ENCODE measurements at places on chromosomes 2 and 18.

GRCh38 chr2:184524551-184525382, 73.6 kb upstream of the ZNF804A start:
- no peak for DNase-seq

DNA sequence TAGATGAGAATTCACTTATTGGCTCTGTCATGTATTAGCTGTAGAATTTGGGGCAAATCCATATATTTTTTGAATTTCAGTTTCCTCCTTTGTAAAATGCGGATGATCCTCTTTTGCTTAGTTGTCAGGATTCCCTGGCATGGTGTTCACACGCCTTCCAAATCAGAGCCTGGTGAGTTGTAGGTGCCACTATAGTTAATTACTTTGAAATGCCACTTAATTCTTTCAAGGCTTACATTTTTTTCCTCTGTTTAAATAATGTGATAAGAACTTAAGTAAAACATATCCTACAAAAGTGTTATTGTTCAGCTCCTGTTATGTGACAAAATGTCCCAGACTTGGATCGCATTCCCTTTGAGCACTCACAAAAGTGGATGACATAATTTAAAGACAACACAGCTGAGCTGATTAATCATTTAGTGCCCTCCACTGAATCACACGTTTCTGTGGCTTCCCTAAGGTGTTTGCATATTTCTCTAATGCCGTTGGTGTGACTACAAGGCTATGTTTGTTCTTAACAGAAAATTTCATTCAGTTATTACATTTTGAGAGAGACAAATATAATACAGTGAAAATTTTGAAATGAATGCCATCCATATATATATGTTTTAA, 471.2 kb upstream of the CHST9 start:
- DNase-seq: no peak

- DNase-seq: no peak
These were observed 522.0 kb downstream of the PLCL1 start for GRCh38 chr2:198326431-198326830.

DNA sequence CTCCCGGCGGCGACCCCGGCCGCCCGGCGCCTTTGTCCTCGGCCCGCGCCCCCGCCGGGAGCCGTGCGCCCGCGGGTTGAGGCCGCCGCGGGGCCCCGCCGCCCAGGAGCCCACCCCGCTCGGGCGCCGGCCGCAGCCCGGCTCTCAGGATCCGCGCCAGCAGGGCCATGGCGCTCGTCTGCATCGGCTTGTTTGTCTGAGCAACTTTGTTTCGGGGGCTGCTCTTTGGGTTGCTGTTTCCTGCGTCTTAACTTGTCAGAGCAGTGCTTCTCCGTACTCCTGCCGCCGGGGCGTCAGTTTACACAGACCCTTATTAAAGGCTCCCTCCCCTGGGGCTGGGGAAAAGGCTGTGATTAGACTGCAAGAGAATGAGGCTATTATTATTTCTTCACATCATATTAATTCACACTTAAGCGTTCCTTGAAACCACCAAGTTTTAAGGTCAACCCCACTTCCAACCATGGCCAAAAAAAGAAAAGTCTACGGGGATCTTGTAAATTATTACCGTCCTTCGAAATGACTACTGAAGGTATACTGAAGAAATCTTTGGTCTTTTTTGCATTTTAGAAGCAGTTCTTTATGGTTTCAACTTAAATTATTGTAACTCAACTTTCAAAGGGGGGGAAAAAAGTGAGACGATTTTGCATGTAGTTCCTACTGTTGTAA, at the start of gene CYP27C1:
TSS of gene CYP27C1 (minus strand) at position 198 of the 666 bp plus-strand sequence. CDS start at position 169, 29 bp downstream.
- DNase-seq: no peak

DNA sequence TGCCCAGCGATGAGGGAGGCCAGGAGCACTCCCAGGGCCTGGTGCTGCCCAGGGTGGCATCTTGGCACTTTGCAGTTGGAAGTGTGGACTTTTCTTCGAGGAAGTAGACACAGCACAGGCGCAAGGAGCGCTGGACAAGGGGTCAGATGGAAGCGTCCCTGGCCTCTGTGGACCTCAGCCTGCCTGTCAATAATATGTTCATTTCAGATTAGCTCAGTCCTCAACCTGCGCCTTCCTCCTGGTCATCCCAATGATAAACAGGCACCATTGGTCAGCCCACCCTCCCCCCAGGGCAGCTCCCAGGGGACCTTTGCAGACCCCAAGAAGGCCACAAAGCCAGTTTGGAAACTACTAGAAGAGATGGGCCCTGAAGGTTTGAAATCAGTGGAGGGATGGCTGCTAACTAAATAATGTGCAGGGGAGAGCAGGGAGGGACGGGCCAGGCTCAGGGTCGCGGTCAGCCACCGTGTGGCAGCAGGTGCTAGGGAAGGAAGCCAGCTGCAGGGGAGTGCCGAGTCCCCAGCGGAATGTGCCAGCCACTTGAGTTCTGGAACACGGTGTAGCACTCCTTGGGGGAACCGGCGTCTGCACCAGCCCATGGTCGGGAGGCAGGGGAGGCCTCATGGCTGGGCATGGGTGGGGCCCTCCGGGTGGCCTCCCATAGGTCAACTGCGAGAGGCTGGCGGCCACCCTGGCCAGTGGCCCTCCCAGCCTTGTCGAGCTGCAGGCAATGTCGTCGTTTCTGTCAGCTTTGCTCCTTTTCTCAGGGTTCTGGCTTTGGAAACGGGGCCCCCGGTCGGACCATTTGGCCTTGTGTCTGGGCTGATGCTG, 59.9 kb downstream of the ADI1 start:
- no peak for DNase-seq

DNA sequence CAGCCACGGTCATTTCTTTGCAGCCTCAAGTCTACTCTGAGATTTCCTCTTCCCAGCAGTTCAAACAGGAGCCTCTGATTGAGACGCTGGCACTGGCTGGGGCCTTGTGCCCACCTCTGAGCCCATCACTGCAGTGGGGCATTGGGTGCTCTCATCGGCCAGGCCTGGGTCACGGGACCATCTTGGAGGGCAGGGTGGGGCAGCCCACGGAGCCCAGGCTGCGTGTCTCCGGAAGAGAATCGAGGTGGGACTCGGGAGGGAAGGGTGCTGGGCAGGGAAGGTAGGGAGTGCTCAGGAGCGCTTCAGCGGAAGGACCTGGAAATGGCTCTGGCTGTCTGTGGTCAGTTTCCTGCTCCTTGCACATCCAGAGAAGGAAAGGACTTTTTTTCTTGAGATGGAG, 82.4 kb downstream of the RTP5 start:
- DNase-seq: no peak

- DNase-seq: no peak
These were observed 1049.9 kb downstream of the TSN start for GRCh38 chr2:122805346-122805745.

GRCh38 chr2:213065583-213066442, 85.6 kb downstream of the IKZF2 start:
- DNase-seq: no peak

DNA sequence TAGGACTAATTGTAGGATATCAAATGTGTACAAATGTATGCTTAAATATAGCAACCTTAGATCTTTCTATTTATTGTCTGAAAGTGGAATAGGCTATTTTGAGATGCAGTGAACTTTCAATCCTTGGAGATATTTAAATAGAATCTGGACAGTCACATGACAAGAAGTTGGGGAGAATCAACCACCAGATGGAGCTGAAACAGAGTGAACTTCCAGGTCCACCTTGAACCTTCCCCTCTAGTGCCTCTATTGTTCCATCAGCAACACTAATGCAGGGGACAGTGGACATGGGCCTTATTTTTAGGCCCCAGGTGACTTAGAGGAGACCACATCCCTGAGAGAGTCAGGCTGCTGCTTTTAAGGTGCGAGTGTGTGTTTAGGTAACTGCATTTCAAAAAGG, 37.0 kb upstream of the CRIM1 start:
- no peak for DNase-seq

DNA sequence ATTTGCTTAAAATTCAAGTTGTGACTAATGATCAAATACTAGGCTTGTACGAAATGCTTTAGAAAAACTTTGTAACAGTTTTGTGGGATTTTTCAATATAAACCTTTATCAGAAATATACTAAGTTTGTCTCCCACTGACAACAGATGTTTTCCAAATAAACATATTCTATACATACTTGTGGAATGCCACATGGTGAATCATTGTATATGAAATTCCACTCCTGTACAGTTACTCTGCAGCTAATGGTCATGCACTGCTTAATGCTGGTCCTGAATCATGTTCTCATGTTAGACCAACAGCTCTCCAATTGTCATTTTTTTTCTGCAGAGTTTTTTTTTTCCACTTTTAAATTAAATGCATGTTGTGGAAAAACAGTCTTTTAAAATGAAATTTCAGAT, 90.1 kb downstream of the DPP4 start:
- DNase-seq: no peak

DNA sequence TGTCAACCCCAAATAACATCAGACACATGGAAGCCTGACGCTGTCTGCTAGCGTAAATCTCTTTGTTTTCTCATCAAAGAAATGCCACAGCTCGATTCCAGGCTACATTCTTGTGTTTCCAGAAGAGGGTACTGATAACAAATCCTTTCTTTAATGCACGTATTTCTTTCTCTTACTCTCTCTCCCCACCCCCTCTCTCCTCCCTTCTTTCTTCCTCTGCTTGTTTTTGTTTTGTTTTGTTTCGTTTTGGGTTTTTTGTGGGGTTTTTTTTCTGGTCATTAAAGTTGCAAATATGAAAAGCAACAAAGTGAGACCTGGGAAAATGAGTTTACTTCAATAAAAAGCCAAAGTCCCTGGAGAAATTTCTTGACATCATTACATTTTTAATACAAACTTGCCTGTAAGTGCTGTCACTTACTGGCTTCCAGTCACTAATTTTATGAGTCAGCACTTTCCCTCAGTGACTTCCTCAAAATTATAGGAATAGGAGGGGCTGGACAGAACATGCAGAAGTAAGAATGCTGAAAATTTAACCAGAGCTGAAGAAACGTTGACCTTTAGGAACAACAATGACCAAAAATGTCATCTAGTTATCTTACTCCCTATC, 106.7 kb upstream of the NABP1 start:
- DNase-seq: no peak

GRCh38 chr2:8312861-8313830, 368.7 kb upstream of the ID2 start:
- no peak for DNase-seq

GRCh38 chr2:16127958-16128357, 187.6 kb downstream of the MYCN start:
- no peak for DNase-seq

DNA sequence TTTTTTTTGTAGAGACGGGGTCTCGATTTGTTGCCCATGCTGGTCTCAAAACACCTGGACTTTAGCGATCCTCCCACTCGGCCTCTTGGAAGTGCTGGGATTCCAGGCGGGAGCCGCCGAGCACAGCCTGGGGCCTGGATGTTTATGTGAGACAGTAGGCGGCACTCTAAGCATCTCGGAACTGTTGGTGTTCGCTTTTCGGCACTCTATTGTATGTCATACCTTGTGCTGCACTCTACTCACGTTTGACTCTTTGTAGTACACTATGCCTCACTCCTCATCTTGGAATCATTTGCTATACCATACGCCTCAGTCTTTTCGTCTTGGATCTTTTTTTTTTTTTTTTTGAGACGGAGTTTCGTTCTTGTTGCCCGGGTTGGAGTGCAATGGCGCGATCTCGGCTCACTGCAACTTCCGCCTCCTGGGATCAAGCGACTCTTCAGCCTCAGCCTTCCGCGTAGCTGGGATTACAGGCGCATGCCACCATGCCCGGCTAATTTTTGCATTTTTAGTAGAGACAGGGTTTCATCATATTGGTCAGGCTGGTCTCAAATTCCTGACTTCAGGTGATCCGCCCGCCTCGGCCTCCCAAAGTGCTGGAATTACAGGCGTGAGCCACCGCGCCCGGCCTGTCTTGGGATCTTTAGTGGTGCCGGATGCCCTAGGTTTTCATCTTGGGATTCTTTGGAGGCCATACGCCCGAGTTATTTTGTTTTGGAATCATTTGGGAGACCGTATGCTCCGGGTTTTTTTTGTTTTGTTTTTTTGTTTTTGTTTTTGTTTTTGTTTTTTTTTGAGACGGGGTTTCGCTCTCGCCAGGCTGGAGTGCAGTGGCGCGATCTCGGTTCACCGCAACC, 24.2 kb upstream of the ZDBF2 start:
- no peak for DNase-seq

DNA sequence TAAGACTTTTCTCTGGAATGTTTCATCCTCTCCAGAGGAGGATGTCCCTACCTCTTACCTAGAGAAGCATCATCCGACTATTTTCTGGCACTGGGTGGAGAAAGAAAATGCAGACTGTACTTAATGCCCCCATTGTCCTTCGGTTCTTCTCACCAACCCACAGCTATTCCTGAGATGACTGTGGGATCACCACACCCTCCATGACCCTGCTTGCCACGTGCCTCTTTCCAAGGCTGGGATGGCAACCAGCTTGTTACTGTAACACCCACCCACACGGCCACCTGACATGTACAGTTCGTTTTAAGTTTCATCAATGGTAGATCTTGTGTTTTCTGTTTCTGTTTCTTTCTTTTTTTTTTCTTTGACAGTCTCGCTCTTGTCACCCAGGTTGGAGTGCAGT, 365.2 kb downstream of the FBXO15 start:
- DNase-seq: no peak

DNA sequence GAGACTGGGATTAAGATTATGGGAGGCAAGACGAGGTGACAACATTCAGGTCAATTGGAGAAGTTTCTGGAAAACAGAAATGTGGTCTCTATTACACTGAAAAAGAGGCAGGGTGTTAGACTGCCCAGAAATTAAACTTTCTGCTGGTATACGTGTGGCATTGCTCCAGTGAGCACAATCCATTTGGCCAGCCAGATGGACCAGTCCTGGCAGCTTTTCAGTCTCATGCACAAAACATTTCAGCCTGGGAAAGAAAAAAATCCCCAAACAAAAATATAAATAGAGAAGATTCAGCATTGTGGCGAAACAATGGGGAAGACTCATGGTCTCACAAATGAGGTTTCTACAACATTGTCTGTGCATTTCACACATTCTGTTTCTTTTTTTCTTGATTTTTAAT, 113.9 kb downstream of the HNMT start:
- no peak for DNase-seq

DNA sequence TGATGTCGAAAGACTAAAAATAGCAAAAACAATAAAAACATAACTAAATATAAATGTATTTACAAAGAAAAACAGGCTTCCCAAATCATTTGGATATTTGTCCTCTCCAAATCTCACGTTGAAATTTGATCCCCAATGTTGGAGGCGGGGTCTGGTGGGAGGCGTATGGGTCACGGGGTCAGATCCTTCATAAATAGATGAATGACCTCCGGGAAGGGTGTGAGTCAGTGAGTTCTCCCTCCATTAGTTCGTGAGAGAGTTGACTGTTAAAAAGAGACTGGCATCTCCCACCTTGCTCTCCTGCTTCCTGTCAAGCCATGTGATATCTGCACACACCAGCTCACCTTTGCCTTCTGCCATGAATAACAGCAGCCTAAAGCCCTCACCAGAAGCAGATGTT, 703.0 kb downstream of the TMEM182 start:
- no peak for DNase-seq

GRCh38 chr2:118565301-118565700, 282.1 kb downstream of the EN1 start:
- no peak for DNase-seq
